ENCODE measurements at places on chromosomes 4 and X. TPM values are rescaled to one million over a fixed set of nuclear protein-coding genes. Genes with fewer than 3 reads are reported as not detected.

The CT45A6 gene
- total RNA-seq, result not detected

The EOLA2 gene
- total RNA-seq, result 22.2 TPM

The F11 gene
- not detected for total RNA-seq

The UGT2B17 gene
- 0.22 TPM for total RNA-seq

The HHIP gene
- 9.1 TPM for total RNA-seq

The PCDH10 gene
- 1.2 TPM for total RNA-seq

The SH3RF1 gene
- total RNA-seq, result 10.9 TPM

The NOX1 gene
- total RNA-seq, result not detected

The SPARCL1 gene
- total RNA-seq, result 113 TPM

The ABCE1 gene
- total RNA-seq, result 82.0 TPM

The RTL9 gene
- 0.28 TPM for total RNA-seq

The CT45A10 gene
- not detected for total RNA-seq

The PAGE2B gene
- total RNA-seq, result not detected

The MAGED4 gene
- total RNA-seq, result 5.2 TPM

The MEPE gene
- not detected for total RNA-seq

The ZXDA gene
- total RNA-seq, result 3.7 TPM

The SMIM10L2A gene
- total RNA-seq, result 90.3 TPM

The RBM47 gene
- total RNA-seq, result 177 TPM

The RPS6KA3 gene
- total RNA-seq, result 30.9 TPM

The ZIC3 gene
- total RNA-seq, result not detected

The ADAMTS3 gene
- total RNA-seq, result 3.2 TPM

The GAGE13 gene
- total RNA-seq, result not detected

The NDNF gene
- total RNA-seq, result 8.3 TPM

The PNMA5 gene
- not detected for total RNA-seq

The ARHGEF6 gene
- 23.6 TPM for total RNA-seq

The EDA2R gene
- 7.0 TPM for total RNA-seq

The TBX22 gene
- not detected for total RNA-seq

The BEX2 gene
- total RNA-seq, result 35.9 TPM

The GABRG1 gene
- under 0.01 TPM for total RNA-seq

The CLCN4 gene
- 3.7 TPM for total RNA-seq

The C4orf50 gene
- total RNA-seq, result 0.57 TPM

The CHST7 gene
- 4.2 TPM for total RNA-seq

The UNC5C gene
- total RNA-seq, result 16.1 TPM

The ACE2 gene
- total RNA-seq, result 1.3 TPM
